Activated CD8-positive, alpha-beta T cell treated with anti-CD3 and anti-CD28 coated beads, Interleukin-2, amount 10 ng/mL, durations not matched to agents 7 days and 5 days (primary cell): ENCODE measurements at places on chromosomes 13 and 19. TPM values are rescaled to one million over a fixed set of nuclear protein-coding genes. Genes with fewer than 3 reads are reported as not detected.

- no peak overlapping the region for H3K27ac ChIP-seq
- no peak for DNase-seq
- H3K4me1 ChIP-seq: no peaks in the 10 kb centered on the region
- peaks cover 15% of the 10 kb centered on the region for H3K27me3 ChIP-seq
Measured at GRCh38 chr13:24661713-24662112, 18.5 kb upstream of the ATP12A start.

DNA sequence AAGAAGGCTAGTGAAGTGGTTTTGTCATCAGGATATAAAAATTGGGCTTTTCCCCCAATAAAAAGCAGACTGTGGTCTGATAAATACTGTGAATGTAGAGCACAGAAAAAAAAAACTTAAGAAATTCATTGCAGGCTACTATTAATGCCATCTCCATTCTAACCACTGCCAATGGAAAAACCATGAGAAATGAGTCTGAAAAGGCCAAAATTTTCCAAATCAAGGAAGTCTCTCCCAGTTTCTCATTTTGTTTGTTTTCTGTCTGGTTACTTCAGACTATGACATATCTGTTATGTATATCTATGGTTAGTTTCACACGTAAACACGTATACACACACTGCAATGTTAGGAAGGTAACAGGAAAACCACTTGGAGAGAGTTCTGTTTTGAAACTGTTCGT, 193.6 kb upstream of the TSC22D1 start:
- H3K27ac ChIP-seq: no peak overlapping the region
- no peak overlapping the region for H3K4me3 ChIP-seq
- H3K27me3 ChIP-seq: peaks cover 7% of the 10 kb centered on the region
- H3K4me1 ChIP-seq: peaks cover 19% of the 10 kb centered on the region
- no peaks in the 10 kb centered on the region for H3K36me3 ChIP-seq

FGF21 gene
- total RNA-seq: not detected

GRCh38 chr13:59360108-59360507, 803.6 kb downstream of the DIAPH3 start:
- no peak for DNase-seq
- no peaks in the 10 kb centered on the region for H3K27me3 ChIP-seq
- H3K36me3 ChIP-seq: no peaks in the 10 kb centered on the region

DNA sequence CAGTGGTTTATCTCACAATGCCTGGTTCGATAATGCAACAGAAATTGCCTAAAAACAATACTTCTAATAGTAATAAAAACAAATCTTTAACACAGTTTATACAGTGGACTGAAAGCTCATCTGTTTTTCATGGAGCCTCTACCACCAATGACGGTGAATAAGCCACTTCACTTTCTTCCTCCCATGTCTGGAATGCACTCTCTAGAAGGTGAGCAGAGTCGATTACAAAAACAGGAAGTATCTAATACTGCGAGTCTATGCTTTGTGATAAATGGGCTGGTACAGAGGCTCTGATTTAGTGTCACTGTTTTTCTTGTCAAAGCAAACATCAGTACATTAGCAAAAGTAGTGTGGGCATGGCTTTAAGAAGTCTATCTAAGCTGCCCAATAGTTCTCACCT, 1348.6 kb upstream of the SLC10A2 start:
- no peaks in the 10 kb centered on the region for H3K36me3 ChIP-seq
- no peak for DNase-seq
- no peaks in the 10 kb centered on the region for H3K4me1 ChIP-seq
- no peak overlapping the region for H3K4me3 ChIP-seq

ZNF613 gene
- total RNA-seq: 8.2 TPM

CEACAM8 gene
- total RNA-seq: not detected

DNA sequence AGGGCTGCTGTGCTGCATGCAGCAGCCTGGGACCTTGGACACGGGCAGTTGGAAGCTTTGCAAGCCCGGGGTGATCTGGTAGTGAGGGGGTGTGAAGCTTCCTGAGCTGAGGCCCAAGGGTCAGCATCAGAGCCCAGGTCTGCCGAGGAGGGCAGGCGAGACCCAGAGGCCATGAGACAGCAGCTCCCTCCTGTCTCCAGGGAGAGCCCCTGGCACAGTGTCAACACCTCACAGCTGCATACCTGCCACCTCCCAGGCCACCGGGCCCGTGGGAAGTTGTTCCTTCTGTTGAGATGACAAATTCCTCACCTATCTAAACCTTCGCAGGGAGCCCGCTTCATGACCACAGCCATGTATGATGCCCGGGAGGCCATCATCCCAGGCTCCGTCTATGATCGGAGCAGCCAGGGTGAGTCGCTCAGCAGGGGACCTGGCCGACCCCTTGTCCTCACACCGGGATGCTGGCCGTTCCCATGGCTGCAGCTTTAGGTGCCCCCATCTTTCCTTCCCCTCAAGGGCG, 32.1 kb downstream of the CERS1 start:
- no peak for DNase-seq
- H3K36me3 ChIP-seq: peaks cover 56% of the 10 kb centered on the region
- no peak overlapping the region for H3K4me3 ChIP-seq
- no peak overlapping the region for H3K27ac ChIP-seq

DNA sequence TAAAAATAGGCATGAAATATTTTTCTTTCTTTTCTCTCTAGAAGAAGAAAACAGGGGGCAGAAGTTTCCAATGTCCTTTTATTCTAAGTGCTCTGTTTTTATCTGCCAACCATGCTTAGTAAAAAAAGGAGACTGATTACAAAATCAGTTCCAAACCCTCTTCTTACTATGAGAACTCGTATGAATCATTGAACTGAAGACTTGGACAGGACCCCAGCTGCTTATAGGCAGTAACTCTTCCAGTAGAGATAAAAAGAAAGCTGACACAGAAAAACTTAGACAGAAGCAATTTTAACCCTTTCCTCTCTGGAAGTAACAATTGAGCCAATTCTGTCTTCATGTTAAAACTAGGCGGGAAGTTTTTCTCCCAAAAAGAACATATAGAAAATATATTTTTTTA, 24.5 kb upstream of the FREM2 start:
- no peak overlapping the region for H3K4me3 ChIP-seq
- no peaks in the 10 kb centered on the region for H3K27me3 ChIP-seq
- DNase-seq: no peak
- H3K36me3 ChIP-seq: no peaks in the 10 kb centered on the region

CCDC122 gene
- 0.68 TPM for total RNA-seq

DNA sequence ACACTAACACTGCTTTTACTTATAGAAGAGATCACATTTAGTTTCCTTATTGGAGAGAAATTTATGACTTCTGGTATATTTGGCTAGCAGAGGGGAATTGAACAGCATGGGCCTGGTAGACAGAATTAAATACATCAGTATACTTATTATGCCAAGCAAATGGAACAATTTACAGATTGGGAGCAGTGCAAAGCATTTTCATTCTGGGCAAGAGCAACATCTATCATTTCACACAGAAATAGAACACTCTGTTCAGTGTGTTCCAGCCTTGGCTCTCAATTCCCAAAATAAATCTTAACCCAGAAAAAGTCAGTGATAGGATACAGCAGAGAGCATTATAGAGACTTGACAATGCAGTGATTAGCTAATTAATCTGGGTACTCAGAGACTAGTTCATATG, 604.0 kb upstream of the SLITRK6 start:
- no peak for DNase-seq
- no peaks in the 10 kb centered on the region for H3K36me3 ChIP-seq
- H3K4me1 ChIP-seq: no peaks in the 10 kb centered on the region
- no peak overlapping the region for H3K4me3 ChIP-seq
- no peaks in the 10 kb centered on the region for H3K27me3 ChIP-seq

DNA sequence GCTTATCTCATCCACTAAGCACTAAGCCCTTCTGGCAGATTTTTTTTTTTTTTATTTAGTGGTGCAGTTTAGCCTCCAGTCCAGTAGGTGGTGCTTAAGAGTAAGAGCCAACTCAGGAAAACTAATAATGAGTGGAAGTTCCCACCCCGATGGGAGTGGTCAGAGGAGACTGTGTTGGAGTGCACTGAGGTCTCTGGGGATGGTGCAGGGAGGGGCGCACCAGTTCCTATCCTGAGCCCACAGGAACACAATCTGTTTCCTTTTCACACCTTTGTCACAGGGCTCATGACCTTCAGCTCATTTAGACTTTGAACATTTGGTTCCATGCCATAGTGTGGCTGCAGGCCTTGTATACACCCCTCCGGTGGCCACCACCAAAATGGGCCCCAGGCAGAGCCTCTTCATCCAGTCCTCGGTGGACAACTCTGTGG, 367.4 kb downstream of the SPRY2 start:
- no peaks in the 10 kb centered on the region for H3K4me1 ChIP-seq
- H3K4me3 ChIP-seq: no peak overlapping the region
- no peaks in the 10 kb centered on the region for H3K27me3 ChIP-seq
- no peaks in the 10 kb centered on the region for H3K36me3 ChIP-seq
- DNase-seq: no peak

DNA sequence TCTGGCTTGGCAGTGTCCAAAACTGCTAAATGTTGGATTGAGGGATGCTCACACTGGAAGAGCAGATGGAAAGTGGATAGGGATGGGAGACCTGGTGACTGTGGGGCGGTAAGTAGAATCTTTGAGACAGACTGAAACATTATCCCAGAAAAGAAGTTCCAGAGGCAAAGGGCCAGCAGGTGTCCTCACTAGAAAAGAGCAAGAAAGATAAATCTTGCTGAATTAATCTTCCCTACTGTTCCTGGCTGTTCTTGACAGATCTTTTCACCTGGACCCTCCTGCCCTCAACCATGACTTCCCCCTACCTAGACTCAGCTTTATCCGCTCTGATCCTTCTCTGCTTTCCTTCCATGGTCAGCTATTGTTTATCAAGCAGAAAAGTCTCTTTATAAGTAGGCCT, 35.0 kb upstream of the FRY start:
- H3K27me3 ChIP-seq: no peaks in the 10 kb centered on the region
- no peak overlapping the region for H3K27ac ChIP-seq
- H3K4me3 ChIP-seq: no peak overlapping the region

DNA sequence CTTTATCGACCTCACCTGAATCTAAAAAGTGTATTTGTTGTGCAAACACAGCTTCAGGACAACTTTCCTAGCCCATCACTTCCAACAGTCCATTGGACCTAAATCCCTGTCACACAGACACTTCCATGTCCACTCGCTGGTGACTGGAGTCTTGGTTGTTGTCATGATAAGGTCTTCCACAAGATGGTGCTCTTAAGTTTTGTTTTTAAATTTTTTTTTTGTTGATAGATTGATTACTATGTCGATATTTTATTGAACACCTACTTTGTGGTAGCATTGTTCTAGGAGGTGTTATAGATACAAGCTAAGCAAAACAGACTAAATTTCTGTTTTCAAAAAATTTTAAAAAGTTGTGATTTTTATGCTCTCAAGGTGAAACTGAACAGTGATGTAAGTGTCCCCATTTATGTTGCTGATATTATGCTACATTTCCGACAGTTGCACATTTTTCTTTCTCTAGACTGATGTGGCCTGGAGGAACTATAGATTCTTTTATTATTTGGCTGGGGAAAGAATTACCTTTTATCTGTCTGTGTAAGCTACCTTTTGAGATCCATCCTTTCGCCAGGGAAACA, 8.1 kb upstream of the ERICH6B start:
- H3K4me1 ChIP-seq: no peaks in the 10 kb centered on the region
- H3K27ac ChIP-seq: no peak overlapping the region
- peaks cover 35% of the 10 kb centered on the region for H3K27me3 ChIP-seq

DNA sequence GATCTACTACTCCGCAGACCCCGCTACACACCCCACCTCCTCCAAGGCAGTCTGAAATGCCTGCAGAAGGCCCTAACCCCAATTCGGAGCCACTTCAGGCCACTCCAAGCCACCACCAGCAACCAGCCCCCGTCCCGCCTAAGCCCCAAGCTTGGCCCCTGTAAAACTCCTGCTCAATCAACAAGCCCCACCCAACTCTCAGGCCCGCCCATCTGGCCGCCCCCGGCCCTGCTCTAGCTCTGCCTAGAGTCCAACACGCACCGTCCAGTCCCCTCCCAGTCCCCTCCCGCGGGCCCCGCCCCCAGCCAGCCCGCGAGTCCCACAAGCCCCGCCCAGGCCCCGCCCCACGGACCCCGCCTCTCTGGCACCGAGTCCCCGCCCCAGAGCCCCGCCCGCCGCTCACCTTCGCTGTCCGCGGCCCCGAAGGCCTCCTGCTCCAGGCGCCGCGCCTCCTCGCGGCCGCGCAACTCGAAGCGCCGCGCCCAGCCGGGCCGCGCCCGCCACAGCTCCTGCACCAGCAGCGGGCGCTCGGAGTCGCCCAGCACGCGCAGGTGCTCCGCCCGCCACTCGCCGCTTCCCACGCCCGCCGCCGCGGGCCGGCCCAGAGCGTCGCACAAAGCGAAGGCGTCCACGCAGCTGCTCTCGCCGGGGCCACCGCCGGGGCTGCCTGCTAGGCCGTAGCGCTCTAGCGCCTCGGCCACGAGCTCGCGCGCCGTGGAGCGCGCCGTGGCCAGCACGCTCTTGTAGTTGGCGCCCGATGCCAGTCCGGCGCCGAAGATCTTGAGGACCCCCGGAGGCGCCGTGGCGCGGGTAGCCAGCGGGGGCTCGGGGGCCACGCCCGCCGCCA, 1.6 kb downstream of the RASIP1 start:
- peaks cover 14% of the 10 kb centered on the region for H3K27me3 ChIP-seq
- H3K4me3 ChIP-seq: peak overlapping the region; percentile 34
- no peak overlapping the region for H3K27ac ChIP-seq

SLC10A2 gene
- not detected for total RNA-seq

- H3K27ac ChIP-seq: no peak overlapping the region
- no peak overlapping the region for H3K4me3 ChIP-seq
- H3K36me3 ChIP-seq: peaks cover 6% of the 10 kb centered on the region
- H3K4me1 ChIP-seq: peaks cover 20% of the 10 kb centered on the region
- no peak for DNase-seq
Measured at GRCh38 chr13:112761701-112762689, 72.2 kb downstream of the ATP11A start.

DNA sequence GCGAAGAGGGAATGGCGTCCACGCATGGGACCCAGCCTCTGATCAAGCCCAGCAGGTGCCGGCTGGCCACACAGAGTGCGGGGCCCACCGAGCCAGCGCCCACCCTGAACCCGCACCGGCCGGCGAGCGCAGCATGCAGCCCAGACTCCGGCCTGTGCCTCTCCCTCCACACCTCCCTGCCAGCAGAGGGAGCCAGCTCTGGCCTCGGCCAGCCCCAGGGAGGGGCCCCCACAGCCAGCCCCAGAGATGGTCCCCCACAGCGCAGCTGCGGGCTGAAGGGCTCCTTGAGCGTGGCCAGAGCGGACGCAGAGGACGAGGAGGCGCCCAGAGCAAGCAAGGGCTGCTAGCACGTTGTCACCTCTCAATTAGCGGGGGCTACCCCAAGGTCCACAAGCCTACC, 904.5 kb downstream of the SLITRK6 start:
- no peak overlapping the region for H3K27ac ChIP-seq
- no peak for DNase-seq
- H3K27me3 ChIP-seq: no peaks in the 10 kb centered on the region
- no peaks in the 10 kb centered on the region for H3K36me3 ChIP-seq
- no peak overlapping the region for H3K4me3 ChIP-seq

- peaks cover 23% of the 10 kb centered on the region for H3K4me1 ChIP-seq
- peaks cover 67% of the 10 kb centered on the region for H3K36me3 ChIP-seq
- no peak overlapping the region for H3K4me3 ChIP-seq
- no peak for DNase-seq
Measured at GRCh38 chr13:102872531-102872930, 26.7 kb downstream of the ERCC5 start.

- H3K4me3 ChIP-seq: no peak overlapping the region
- peaks cover 21% of the 10 kb centered on the region for H3K4me1 ChIP-seq
- no peaks in the 10 kb centered on the region for H3K27me3 ChIP-seq
- H3K36me3 ChIP-seq: peaks cover 29% of the 10 kb centered on the region
Measured at GRCh38 chr19:11142528-11143171, 12.9 kb downstream of the SPC24 start.

SEMA6B gene
- not detected for total RNA-seq

THSD8 gene
- total RNA-seq: 30.9 TPM
